ENCODE measurements at places on chromosomes 7 and 10. TPM values are rescaled to one million over a fixed set of nuclear protein-coding genes. Genes with fewer than 3 reads are reported as not detected.

- DNase-seq, result no peak
- H3K4me3 ChIP-seq, result no peak overlapping the region
- H3K36me3 ChIP-seq, result no peaks in the 10 kb centered on the region
- H3K4me1 ChIP-seq, result no peaks in the 10 kb centered on the region
- H3K27ac ChIP-seq, result no peak overlapping the region
Measured at GRCh38 chr7:87702326-87702725, 74.1 kb downstream of the RUNDC3B start.

- H3K4me1 ChIP-seq, result no peaks in the 10 kb centered on the region
- H3K27me3 ChIP-seq, result no peaks in the 10 kb centered on the region
- no peak for DNase-seq
Measured at GRCh38 chr7:111869280-111869679, 307.0 kb upstream of the IMMP2L start.

GRCh38 chr10:58806970-58807628 lies 294.4 kb downstream of the BICC1 start:
- no peaks in the 10 kb centered on the region for H3K4me1 ChIP-seq
- no peak overlapping the region for H3K4me3 ChIP-seq
- no peaks in the 10 kb centered on the region for H3K27me3 ChIP-seq
- no peak for DNase-seq
- no peak overlapping the region for H3K27ac ChIP-seq

- H3K4me3 ChIP-seq, result no peak overlapping the region
- no peaks in the 10 kb centered on the region for H3K27me3 ChIP-seq
- no peak for DNase-seq
- H3K36me3 ChIP-seq, result no peaks in the 10 kb centered on the region
- no peaks in the 10 kb centered on the region for H3K4me1 ChIP-seq
Measured at GRCh38 chr10:12509794-12510100, 160.4 kb downstream of the CAMK1D start.

DNA sequence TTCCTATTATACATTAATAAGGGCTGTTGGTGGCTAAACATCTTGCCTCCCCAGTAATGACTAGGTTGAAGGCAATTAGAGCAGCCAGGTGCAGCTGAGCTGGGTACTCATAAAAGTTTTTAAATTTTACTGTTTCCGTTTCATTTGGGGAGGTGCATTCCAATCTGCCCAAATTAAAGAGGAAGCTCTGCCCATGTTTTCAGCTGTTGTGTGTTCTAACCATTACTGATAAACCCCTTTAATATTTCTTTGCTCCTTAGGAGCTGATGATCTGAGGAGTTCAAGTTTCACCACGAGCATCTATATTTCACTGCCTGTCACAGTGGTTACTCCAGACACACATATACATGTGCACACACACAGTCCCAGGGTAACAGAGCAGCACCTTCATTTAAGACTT lies 94.4 kb downstream of the JAZF1 start:
- H3K27me3 ChIP-seq, result no peaks in the 10 kb centered on the region
- no peaks in the 10 kb centered on the region for H3K36me3 ChIP-seq
- H3K27ac ChIP-seq, result no peak overlapping the region
- H3K4me3 ChIP-seq, result no peak overlapping the region
- no peaks in the 10 kb centered on the region for H3K4me1 ChIP-seq

Gene FXYD4
- not detected for total RNA-seq

Gene OPN1SW
- total RNA-seq, result not detected

Gene CALHM1
- not detected for total RNA-seq

Measured in tibial nerve (tissue), 4 donors.